ENCODE measurements at places on chromosomes 5 and 9.

DNA sequence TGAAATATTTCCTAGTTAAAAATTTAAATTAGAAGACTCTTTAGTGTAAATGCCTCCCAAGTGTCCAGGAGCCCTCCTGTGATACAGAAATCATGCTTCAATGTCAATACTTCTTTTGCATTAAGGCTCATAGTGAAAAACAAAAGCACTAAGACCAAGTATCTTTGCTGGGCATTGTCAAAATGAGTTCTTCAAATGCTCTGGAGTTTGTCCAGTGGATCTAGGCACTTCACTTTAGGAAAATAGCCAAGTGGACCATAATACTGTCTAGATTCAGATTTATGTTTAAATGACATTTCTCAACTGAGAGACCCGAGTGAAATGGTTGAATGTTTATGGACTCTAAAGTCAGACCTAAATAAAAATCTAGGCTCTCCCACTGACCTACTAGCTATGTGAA lies 21.3 kb upstream of the CCDC112 start:
- DNase-seq = no peak

- no peak for DNase-seq
Measured at GRCh38 chr5:136560126-136560525, 194.8 kb upstream of the TRPC7 start.

- no peak for DNase-seq
Measured at GRCh38 chr5:135392256-135392655, 6.8 kb downstream of the MACROH2A1 start.

- DNase-seq = peak; percentile 84
Measured at GRCh38 chr5:143495821-143496275, 92.4 kb upstream of the NR3C1 start.

DNA sequence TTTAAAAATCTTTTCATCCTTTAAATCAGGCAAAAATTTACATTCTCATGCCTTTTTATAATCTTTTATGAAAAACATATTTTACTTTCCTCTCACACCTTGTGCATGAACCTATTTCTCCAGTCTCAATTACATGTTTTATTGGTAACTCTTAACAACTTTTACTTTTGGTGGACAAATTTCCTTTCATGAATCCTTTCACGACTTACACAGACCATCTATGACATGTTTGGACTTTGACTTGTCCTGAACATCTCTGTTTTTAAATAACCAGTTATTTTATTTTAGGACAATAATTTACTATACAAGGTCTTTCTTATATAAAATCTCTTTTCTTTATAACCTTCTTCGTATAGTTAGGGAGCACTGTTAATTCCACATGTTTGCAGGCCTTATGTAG lies 26.5 kb upstream of the MTMR12 start:
- DNase-seq = peak; percentile 6
